ENCODE measurements at places on chromosomes 6 and 20. TPM values are rescaled to one million over a fixed set of nuclear protein-coding genes. Genes with fewer than 3 reads are reported as not detected.

The THBS2 gene
- total RNA-seq, result not detected

The TNF gene
- 430 TPM for total RNA-seq

The CALHM6 gene
- total RNA-seq, result 29.2 TPM

The UCKL1 gene
- total RNA-seq, result 48.7 TPM

The HLA-DRB5 gene
- total RNA-seq, result 15.8 TPM

The JARID2 gene
- 62.5 TPM for total RNA-seq

DNA sequence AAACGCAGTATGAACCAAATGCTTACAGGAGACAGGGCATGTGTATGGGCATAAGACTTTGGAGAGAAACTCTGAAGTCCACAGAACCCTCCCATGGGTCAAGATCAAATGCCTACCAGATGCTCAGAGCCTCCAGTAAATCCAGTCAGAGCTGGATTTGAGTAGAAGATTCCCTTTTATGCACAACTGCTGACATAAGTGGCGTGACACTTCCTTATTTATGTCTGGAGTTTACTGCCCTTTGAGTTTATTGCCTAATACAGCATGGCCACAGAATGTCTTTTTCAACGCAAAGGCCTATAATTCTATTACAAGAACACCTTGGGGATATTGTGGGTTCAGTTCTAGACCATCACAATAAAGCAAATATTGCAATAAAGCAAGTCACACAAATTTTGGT, 220.0 kb upstream of the FOXQ1 start:
- DNase-seq, result no peak
- H3K27ac ChIP-seq, result no peak overlapping the region
- H3K36me3 ChIP-seq, result no peaks in the 10 kb centered on the region
- H3K27me3 ChIP-seq, result no peaks in the 10 kb centered on the region

GRCh38 chr6:159880412-159880975, 10.3 kb upstream of the MAS1 start:
- H3K27me3 ChIP-seq, result peaks cover 9% of the 10 kb centered on the region
- no peaks in the 10 kb centered on the region for H3K36me3 ChIP-seq
- DNase-seq, result no peak
- H3K4me3 ChIP-seq, result no peak overlapping the region

- peaks cover 43% of the 10 kb centered on the region for H3K36me3 ChIP-seq
- no peak for DNase-seq
- no peak overlapping the region for H3K27ac ChIP-seq
- H3K27me3 ChIP-seq, result no peaks in the 10 kb centered on the region
These were observed 20.4 kb downstream of the ZNF337 start for GRCh38 chr20:25676164-25676809.

GRCh38 chr20:46111028-46111835, 6.9 kb upstream of the CD40 start:
- DNase-seq, result no peak
- peak overlapping the region; percentile 9 for H3K27ac ChIP-seq
- peaks cover 9% of the 10 kb centered on the region for H3K4me1 ChIP-seq
- H3K27me3 ChIP-seq, result peaks cover 27% of the 10 kb centered on the region

DNA sequence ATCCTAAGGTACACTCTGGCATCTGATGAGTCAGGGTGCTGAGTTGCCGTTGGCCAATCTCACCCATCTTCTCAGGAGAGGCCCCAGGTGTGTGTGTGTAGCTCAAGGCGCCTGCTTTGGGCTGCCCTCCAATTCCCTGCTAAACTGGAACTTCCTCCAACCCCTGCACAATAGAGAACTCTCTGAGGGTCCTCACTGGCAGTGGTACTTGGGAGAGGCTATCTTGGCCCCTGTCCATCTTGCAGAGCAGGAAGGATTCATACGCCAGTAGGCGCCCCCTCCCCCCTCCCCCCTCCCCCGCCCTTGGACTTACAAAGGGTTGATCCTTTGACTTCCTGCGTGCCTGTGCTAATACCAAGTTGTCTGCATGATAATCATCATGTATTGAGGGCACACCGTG, 173.6 kb downstream of the SASH1 start:
- no peak overlapping the region for H3K4me3 ChIP-seq
- H3K27me3 ChIP-seq, result peaks cover 9% of the 10 kb centered on the region
- H3K4me1 ChIP-seq, result no peaks in the 10 kb centered on the region

DNA sequence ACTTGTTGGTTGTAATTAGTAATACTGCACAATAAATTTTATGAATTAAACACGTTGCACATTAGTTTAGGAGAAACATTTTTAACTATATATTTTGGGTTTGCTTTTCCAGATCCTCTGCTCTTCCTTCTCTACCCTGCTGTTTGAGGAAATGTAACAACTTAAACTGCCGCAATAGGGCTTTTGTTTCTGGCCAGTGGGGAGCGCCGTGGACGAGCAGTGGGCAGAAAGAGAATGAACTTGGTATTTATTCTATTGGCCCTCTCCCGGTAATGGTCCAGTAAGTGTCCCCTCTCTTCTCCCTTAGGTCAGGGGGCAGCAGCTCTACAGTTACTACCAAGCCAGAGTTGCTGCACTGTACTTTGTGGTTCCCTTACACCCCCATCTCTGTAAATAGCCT, 35.2 kb upstream of the EPHA7 start:
- H3K36me3 ChIP-seq, result no peaks in the 10 kb centered on the region
- H3K27me3 ChIP-seq, result no peaks in the 10 kb centered on the region
- no peaks in the 10 kb centered on the region for H3K4me1 ChIP-seq
- H3K27ac ChIP-seq, result no peak overlapping the region
- no peak overlapping the region for H3K4me3 ChIP-seq

- no peak overlapping the region for H3K4me3 ChIP-seq
- no peak overlapping the region for H3K27ac ChIP-seq
- DNase-seq, result no peak
- H3K4me1 ChIP-seq, result no peaks in the 10 kb centered on the region
- H3K36me3 ChIP-seq, result no peaks in the 10 kb centered on the region
These were observed 42.2 kb downstream of the ADAT2 start for GRCh38 chr6:143408151-143408786.

GRCh38 chr20:57524511-57525176, at the start of gene CTCFL:
TSS of gene CTCFL (minus strand) at chr20:57525140. CDS start at chr20:57524205, 935 bp downstream.
- H3K27ac ChIP-seq, result no peak within 1 kb of the TSS
- no peak within 1 kb of the TSS for H3K4me3 ChIP-seq
- H3K4me1 ChIP-seq, result peaks cover 10% of the 10 kb centered on the region
- no peak for DNase-seq
- H3K27me3 ChIP-seq, result peaks cover 2% of the 10 kb centered on the region
- no peaks in the 10 kb centered on the region for H3K36me3 ChIP-seq

- H3K27me3 ChIP-seq, result peaks cover 5% of the 10 kb centered on the region
- H3K4me3 ChIP-seq, result no peak overlapping the region
- H3K36me3 ChIP-seq, result no peaks in the 10 kb centered on the region
- H3K4me1 ChIP-seq, result peaks cover 7% of the 10 kb centered on the region
These were observed 9.1 kb downstream of the EBF4 start for GRCh38 chr20:2701671-2702081.
